ENCODE measurements at places on chromosomes 6 and 20. TPM values are rescaled to one million over a fixed set of nuclear protein-coding genes. Genes with fewer than 3 reads are reported as not detected.

Gene RNF39
- not detected for total RNA-seq

- DNase-seq, result no peak
These were observed 12.0 kb upstream of the SLC2A12 start for GRCh38 chr6:134064461-134064860.

Gene C20orf96
- 6.6 TPM for total RNA-seq

- no peak for DNase-seq
These were observed 217.1 kb upstream of the MAN1A1 start for GRCh38 chr6:119566546-119567260.

- DNase-seq, result no peak
These were observed 467.4 kb downstream of the CDC5L start for GRCh38 chr6:44854712-44855443.

GRCh38 chr6:104509355-104509754, 350.4 kb downstream of the HACE1 start:
- no peak for DNase-seq

- no peak for DNase-seq
These were observed 2.5 kb upstream of the SLC17A9 start for GRCh38 chr20:62949962-62950361.

GRCh38 chr6:16105854-16106253, 23.0 kb upstream of the MYLIP start:
- DNase-seq, result no peak

Gene COL11A2
- total RNA-seq, result 1.3 TPM

Measured in left ventricle myocardium inferior (tissue), 1 donor.